Vagina (tissue), 2 donors: ENCODE measurements at places on chromosomes 2 and 18.

- DNase-seq, result no peak
Measured at GRCh38 chr18:8889489-8889888, 184.1 kb downstream of the MTCL1 start.

- DNase-seq, result no peak
Measured at GRCh38 chr18:6333981-6334380, 80.7 kb downstream of the L3MBTL4 start.

GRCh38 chr18:60146220-60146960 lies 226.2 kb downstream of the MC4R start:
- no peak for DNase-seq

DNA sequence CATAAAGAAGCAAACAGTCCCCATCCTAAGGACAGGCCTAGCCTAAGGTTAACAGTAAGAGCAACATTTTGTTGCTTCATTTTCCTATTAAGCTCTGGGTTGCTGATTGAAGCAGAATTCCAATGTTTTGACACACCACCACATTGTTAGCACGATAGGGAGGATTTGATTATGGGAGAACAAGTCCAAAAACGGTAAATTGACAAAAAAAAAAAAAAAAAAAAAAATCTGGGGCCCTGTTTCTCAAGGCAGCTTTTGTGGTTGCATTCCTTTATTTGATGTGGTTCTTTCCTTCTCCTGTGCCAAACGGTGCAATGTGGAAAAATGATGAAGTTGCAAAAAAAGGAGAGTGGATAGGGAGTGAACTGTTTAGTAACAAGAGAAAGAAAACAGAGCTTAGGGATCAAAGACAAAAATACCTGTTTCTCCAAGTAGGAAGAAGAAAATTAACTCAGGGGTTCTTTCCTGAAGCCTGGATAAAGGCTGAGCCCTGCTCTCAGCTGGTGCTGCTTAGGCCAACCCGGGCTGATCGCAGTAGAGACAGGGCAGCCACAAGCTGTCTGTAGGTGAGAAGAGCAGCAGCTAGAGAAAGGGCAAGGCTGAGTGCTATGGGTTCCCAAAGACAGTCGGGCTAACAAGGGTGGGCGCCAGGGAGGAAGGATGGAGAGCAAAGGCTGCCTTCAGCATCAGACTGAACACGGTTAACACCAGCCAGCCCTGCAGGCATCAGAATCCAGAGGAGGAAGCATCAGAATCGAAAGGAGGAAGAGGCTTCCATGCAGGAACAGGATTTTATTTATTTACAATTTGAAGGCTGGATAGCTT lies 167.8 kb upstream of the FOSL2 start:
- no peak for DNase-seq

GRCh38 chr2:162317058-162317742 lies 1.3 kb downstream of the IFIH1 start:
- no peak for DNase-seq

DNA sequence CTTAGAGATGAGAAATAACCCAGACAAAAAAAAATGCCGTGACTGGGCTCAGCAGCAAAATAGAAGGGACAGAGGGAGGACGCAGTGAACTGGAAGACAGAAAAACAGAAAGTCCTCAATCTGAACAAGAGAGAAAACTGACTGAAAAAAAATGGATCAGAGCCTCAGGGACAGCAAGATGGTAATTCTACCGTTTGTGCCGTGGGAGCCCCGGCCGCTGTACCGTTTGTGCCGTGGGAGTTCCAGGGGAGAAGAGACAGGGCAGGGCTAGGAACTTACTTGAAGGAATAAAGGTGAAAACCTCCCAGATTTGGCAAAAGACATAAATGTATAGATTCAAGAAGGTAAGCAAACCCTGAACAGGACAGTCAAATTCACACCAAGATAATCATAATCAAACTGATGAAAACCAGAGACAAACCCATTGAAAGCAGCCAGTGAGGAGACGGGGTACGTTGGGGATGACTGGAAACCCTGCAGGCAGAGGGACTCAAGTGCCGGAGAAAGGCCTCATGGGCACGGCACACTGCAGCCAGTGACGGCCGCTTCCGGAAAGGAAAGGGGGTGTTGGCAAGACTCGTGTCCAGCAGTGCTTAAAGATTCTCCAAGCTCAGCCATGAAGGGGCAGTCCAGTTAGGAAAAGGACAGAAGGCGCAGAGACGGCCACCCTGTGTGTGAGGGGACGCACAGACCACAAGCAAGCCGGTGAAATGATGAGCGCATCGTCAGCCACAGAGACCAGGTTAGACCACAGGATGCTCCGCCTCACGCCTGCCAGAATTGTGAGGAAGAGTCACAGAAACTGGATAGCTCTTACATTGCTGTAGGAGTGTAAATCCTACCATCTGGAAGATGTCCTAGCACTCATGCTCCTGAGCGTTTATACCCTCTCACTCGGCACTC lies 40.0 kb upstream of the NFATC1 start:
- no peak for DNase-seq

DNA sequence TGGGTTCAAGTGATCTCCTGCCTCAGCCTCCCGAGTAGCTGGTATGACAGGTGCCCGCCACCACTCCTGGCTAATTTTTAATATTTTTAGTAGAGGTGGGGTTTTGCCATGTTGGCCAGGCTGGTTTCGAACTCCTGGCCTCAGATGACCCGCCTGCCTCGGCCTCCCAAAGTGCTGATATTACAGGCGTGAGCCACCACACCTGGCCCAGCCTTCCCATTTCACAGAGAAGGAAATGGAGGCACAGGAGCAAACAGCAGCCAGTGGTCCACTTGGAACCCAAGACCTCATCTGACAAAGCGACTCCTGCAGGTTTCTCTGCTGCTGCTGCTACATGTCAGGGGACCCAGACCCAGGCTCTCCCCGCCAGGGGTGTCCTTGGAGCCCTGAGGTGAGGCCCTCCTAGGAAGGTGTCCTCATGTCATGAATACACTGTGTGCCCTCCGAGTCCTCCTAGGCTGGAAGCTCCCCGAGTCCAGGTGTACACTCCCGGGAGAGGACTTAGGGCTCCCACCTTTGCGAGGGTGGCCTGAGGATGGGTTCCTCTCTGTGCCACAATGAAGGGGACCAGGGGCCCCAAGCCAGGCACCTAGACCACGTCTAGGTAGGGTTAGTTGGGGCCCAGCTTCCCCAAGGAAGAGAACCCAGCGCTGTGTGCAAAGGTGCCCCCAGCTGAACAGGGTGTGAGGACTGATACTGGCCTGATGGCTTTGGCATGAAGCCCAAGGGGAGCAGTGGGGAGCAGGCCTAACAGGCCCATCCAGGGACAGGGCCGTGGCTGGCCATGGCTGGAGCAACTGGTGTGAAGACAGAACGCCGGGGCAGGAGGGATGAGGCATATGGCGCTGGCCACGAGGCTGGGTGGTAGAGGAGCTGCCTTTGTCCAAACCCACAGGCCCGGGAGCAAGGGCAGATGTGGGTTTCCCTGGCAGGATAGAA lies 56.1 kb downstream of the HS6ST1 start:
- peak; percentile 78 for DNase-seq

DNA sequence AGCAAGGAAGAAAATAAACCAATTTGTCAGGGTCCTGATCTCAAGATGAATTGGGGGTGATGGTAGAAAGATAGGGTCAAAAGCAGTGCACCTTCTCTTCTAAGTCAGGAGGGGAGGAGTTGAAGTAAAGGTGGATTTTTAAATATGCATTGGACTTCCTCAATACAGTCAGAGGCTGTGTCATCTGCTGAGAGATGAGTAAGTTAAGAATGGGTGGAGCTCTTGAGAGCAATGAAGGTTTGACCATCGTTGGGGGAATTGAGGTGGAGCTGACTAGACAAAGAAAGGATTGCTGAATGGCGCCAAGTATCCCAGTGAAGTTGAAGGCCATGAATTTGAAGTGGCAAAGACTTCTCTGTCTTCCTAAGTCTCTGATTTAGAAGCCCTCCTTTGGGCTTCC lies 18.4 kb upstream of the CPO start:
- DNase-seq, result no peak

- no peak for DNase-seq
Measured at GRCh38 chr2:236970656-236971010, 115.1 kb upstream of the COPS8 start.

- DNase-seq, result no peak
Measured at GRCh38 chr18:5064841-5065370, 132.2 kb downstream of the AKAIN1 start.

GRCh38 chr2:45274250-45274926 lies 265.1 kb upstream of the SIX2 start:
- DNase-seq, result no peak

DNA sequence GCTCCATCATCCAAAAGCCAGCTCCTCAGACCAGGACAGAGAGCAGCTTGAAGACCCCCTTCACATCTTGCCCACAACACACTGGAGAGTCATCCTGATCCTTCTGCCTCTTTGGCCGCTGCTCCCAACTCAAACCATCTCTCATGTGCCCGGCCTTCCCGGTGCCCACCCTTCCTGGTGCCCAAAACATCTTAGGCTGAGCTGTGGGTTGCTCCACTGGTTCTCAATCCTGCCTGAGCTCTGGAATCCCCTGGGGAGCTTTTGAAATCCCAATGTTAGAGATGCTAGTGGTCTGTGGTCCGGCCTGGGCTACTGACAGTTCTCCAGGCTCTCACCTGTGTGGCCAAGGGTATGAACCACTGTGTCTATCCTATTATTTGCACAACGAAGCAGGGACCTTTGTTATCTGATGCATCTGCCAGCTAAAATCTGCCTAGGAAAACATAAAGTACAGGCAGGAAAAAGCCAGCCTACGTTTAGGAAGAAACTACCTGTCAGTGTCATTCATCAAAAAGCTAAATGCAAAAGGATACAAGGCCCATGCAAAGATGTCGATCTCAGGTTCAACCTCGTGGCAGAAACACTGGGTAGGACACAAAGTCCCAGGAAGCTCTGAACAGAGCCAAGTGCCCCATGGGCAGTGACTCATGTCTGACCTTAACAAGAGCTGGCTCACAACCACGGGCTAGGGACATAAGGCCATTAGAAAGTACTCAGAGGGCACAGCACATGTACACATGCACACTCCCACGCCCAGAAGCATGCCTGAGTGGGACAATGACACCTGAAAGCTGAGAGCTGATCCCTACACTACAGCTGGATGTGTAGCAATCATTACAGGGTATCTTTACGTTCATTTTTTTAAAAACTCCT lies 30.8 kb downstream of the TBC1D8 start:
- no peak for DNase-seq

DNA sequence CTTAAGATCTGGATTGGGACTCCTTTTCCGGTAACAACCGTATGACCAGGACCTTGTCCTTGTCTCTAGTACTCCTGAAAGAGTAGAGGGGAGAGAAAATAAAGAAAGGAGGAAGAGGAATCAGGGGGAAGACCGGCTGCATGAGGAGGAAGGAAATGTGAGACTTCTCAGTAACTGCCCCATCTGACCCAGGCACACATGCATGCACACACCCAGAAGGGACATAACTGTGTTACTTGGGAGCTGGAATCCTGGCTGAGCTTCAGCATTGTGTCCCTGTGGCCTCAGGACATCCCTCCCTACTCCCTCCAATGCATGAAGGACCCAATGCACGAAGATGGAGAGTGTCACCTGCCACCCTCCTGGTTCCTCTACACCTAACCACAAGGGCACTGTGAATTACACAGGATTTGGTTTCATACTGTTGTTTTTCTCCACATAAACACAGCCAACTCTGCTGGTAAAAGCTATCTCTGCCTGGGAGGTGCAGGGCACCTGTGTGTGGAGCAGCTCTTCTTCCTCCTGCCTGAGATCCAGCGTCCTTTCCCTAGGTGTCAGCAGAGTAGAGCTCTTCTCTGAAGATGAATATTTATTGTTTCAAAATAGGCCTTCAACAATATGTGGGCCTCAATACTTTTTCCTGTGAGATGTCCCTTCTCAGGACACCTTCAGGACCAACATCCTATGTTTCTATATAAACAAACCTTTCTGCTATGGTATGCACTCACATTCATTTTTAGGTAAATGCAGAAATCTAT lies 574.1 kb upstream of the ID2 start:
- DNase-seq, result no peak

- no peak for DNase-seq
Measured at GRCh38 chr2:28423856-28424605, 31.4 kb downstream of the FOSL2 start.

- no peak for DNase-seq
Measured at GRCh38 chr2:200743042-200743676, 68.6 kb upstream of the BZW1 start.

DNA sequence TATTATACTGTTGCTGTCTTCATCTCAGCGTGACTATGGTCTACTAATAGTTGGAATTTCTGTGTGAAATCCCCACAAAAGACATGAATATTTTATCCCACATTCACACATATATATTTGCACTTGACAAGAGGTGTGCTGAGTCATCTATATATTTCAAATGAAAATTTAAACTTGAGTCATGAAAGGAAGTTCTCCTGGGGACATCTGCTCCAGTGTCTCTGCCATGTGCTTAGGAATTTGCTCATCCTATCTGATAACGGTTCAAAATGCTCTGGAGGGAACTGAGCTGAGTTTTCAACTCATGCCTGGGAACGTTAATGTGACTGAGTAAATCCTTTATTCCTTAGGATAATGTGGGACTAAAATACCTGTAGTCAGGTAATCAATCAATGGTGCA lies 326.2 kb upstream of the MEX3C start:
- DNase-seq, result no peak

DNA sequence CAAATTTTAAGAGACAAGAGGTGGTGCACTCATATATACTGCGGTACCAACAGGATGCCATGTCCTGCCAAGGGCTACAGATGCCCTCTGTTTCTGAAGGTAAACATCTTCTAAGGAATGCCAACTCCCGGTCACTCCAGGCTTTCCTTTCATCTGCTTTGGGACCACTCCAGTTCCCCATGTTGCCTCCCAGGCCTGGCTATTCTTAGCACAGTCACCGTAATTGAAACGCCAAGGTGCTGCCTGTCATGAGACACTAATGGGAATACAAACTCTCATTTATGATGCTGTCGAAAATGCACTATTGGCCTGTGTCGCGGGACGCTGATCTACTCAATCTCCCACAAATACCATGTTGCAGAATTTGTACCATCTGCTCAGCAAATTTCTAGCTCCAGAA lies 79.6 kb downstream of the KLF7 start:
- DNase-seq, result no peak

DNA sequence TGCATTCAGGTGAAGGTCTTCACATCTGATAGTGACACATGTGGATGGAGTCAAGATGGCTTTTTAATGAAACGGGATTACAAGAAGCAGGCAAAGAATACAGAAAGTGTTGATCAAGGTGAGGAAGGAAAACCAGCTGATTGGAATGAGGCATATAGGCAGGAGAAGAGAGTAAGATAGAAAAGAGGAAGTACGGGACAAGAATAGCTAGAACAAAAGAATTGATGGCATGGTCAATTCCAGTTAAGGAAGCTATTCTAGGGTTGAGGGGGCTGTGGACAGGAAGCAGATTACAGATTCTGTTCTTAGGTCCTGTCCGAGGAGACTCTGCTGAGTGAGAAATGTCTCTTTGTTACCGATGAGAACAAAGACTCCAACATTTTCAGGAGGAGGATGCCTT lies 13.2 kb upstream of the NCK2 start:
- DNase-seq, result no peak
